Activated CD8-positive, alpha-beta T cell treated with anti-CD3 and anti-CD28 coated beads, Interleukin-2, amount 10 ng/mL, durations not matched to agents 7 days and 5 days (primary cell): ENCODE measurements at places on chromosomes 3 and 15. TPM values are rescaled to one million over a fixed set of nuclear protein-coding genes. Genes with fewer than 3 reads are reported as not detected.

EOMES gene
- 3.3 TPM for total RNA-seq

PARP9 gene
- total RNA-seq: 115 TPM

DNA sequence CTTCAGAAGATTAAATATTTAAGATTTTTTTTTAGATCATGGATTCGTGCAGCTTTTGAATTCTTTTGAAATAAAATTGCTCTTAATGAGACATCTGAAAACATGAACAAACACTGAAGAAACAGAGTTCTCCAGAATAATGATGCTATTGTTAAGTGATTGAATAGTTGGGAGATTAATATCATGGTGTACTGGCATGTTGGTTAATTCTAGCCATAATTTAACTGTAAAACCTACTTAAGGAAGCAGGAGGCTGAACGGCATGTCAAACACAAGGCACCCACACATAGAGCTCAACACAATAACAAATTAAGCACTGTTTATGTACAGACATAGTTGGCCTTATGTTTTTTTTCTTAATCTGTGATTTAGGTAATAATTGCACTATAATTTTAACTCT lies 185.6 kb downstream of the RBMS3 start:
- DNase-seq: no peak

DNA sequence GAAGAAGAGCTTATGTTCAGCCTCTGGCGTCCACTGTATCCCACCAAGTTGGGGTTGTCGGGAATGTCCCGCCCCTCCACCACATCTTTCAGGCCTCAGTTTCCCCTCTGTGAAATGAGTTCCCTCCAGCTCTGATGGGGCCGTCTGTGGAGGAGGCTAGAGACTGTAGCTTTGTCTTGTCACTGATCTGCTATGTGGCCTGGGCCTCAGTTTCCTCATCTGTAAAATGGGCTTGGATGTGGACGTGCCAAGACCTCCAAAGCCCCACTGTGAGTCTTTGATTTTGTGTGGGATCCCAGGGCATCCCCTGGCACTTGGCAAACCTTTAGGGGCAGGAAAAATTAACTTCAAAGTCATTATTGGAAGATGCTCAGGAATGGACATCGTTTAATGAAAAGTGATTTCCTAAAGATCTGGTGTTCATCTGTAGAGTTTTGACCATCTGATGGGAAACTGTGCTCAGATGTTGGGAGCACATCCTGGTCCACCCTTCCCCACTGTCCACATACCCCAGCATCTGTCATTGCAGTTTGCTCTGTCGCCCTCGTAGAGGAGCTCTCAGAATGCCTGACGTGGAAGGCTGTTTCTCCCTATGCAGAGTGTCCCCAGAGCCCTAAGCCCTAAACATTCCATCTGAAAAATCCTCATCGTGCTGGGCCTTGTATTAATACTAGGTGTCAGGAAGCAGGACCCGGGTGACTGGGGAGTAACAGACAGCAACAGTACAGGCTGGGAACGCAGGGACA lies 28.5 kb downstream of the SLC6A6 start:
- DNase-seq: no peak

DNA sequence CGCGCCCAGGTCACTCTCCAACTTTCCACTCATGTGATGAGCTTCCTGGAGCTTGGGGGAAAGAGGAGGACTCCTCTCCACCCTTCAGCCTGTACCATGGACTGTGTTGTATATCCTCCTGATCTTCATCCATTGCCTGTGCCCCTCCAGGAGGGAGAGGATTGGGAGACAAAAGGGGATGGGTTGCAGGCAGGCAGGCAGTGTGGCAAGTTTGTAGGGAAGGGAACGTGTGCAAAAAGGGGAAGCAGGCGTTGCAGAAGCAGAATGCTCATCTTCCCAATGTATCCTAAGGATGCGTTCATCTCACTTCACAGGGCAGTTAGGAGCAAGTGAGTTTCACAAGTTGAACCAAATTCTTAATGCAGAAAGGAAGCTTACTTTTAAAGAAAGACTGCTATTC lies 28.1 kb upstream of the GHSR start:
- no peak for DNase-seq

GRCh38 chr15:88419830-88420229 lies 47.4 kb downstream of the MRPL46 start:
- no peak for DNase-seq

DNA sequence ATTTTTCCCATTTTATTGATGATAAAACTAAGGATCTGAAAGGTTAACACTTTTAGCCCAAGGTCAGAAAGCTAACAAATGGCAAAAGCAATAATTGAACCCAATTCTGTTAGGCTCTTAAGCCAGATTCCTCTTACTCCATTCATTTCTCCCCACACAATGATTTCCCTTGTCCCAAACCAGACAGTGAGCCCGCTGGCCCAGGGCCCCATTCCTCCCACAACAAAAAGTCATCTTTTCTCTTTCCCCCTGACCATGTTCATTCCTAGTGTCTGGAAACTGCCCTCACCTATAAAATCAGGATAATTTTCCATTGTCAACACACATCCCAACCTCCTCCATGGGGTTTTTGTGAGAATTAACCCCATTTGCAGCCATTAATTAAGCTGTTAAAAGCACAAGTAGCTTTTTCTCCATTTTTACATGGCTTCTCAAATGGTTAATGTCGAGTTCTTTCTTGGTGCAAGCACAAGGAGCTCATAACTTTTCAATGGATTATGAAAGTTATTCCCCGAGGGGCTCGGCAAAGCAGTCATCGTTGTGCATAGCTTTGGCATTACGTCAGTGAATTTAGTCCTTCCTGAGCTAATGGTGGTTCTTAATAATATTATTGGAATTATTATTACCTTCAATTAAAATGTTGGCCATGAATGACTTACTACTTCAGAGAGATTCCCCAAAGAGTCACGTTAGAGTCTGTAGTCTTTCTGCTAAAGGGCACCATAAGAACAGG lies 151.0 kb upstream of the WNT5A start:
- DNase-seq: no peak

GRCh38 chr3:122969585-122970469 lies 57.7 kb downstream of the SEMA5B start:
- no peak for DNase-seq

- no peak for DNase-seq
These were observed 126.7 kb upstream of the UBE2E2 start for GRCh38 chr3:23076437-23076836.
